ENCODE measurements at places on chromosomes 3 and 15. TPM values are rescaled to one million over a fixed set of nuclear protein-coding genes. Genes with fewer than 3 reads are reported as not detected.

- no peak for DNase-seq
Measured at GRCh38 chr3:129463094-129463493, 23.1 kb downstream of the IFT122 start.

DNA sequence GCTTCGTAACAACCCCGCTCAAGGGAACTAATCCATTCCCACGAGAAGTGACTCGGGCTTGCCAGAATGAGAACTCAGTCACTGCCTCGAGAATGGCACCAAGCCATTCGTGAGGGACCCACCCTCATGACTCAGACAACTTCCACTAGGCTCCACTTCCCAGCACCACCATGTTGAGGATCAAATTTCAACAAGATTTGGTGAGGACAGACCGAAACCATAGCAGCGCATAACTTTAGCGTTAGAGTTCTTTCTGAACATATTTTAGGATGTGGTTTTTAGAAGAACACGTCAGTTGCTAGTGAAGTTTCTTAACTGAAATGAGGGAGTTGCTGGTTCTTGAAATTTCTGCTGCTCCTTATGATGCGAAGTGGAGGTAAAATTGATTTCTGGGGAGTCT lies 13.5 kb downstream of the PTPRG start:
- DNase-seq = peak; percentile 93

GOLGB1 gene
- 24.4 TPM for total RNA-seq

- DNase-seq = peak; percentile 80
Measured at GRCh38 chr3:11118181-11118682, 36.1 kb upstream of the HRH1 start.

- no peak for DNase-seq
Measured at GRCh38 chr3:164278550-164278949, 799.7 kb downstream of the SI start.

CLCN2 gene
- total RNA-seq = 8.8 TPM

CAV3 gene
- total RNA-seq = 0.24 TPM

- DNase-seq = no peak
Measured at GRCh38 chr3:2554656-2555055, 456.0 kb downstream of the CNTN4 start.

DNA sequence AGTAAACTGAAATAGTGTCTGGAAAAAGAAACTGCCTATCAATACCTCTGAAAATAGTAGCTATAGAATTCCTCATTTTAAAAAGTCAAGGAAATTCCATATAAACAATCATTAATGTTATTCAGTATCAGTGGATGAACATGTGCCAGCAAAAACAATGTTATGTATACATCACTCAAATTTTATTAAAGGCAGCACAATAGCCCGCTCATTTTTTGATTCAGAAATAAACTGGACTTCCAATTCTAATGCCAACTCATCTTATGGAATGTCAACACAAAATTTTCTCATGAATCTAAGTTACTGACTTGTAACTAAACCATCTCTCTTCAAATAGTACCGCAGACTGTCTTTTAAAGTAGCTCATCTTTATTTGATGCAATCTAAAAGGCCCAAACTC lies 19.0 kb downstream of the THBS1 start:
- DNase-seq = no peak

DNA sequence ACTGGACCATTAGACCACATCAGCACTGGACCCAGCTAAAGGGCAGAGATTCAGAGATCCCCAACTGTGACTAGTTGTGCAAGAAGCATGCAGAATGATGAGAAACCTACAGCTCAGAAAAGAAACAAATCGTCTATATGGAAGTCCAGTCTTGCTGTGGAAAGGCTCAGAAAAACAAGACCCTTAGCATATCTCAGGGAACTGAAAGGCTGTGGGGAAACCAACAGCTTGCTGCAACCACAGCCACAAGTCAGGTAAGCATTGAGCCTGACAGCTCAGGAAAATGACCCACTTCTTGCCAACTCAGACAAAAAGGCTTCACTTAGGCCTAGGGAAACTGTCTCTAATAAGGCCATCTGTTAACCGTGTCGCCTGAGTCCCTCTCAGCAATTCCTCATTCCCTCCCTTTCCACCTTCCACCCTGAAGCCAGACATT lies 145.6 kb downstream of the LSAMP start:
- DNase-seq = no peak

GRCh38 chr15:99051308-99051707 lies 43.7 kb upstream of the PGPEP1L start:
- DNase-seq = no peak

PRTG gene
- total RNA-seq = 8.7 TPM

- no peak for DNase-seq
Measured at GRCh38 chr3:105907777-105908176, 39.0 kb upstream of the CBLB start.

DNA sequence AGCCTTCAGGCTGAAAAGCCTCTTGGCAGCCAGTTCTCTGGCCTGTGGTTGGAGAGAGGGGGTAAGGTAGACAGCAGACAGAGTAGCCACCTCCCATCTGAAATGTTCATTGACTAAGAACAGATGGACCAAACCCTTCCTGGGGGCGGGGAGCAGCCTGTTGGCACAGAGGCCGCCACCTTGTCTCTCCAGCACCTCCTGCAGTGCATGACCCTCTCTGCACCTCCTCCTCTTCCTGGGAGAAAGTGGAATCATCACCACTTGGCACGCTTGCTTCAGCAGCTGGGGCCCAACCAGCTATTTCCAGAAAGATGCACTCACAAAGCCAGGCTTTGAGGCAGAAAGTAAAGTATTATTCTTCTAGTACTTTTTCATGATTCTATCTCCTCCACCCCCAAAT lies 313.4 kb upstream of the CHRM5 start:
- DNase-seq = peak; percentile 2

DNA sequence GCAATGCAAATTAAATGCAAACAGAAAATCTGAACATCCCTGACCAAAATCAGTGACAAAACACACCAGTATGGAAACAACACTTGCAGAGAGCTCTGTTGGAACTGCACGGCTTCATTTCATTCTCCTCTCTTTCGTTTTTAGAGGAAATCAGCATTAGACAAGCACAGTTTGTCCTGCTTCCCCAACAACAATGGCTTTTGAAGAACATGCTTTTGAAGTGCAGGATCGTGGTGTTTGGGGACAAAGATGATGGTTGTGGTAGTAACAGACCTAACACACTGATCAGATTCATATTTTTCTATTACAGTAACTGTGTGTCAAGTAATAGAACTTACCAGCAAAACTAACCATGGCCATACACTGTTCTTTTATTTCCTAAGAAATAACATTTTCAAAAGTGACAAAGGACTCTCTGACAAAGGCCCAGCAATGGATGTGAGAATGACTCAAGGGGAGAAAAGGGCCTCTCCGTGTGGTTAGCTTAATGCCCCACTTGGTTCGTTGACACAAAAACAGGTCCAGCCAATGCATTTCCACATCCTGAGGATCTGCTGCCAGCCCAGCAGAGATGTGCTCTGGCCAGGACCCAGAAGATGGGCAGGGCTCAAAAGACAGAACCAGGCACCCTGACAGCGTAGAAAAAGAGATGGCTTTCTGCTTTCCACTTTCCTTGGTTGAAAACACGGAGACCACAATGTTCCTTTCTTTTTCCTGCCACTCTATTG lies 84.1 kb downstream of the CCNL1 start:
- no peak for DNase-seq

DNA sequence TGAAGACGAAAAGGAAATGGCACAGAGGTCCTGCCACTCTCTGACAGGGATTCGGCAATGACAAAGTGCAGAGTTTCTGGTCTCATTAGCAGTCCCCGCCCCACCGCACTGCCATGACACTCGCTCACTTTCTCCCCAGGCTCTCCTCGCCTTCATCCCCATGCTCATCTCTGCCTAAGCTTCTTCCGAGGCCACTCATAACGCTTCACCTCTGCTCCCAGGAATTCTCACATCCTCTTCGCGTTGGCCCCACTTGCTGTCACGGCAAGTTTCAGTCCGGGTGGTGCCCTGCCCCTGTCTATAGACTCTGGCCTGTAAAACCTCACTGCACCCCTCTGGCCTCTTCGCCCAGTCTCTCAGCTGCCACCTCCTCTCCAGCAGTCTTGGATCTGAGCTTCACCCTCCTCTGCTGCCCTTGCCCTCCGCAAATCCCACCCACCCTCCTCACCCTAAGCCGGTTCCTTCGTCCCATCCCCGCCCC lies 654 bp downstream of the RUBCN start:
- DNase-seq = peak; percentile 35

CIDEC gene
- not detected for total RNA-seq

- DNase-seq = no peak
Measured at GRCh38 chr3:4571690-4572334, 78.7 kb downstream of the ITPR1 start.

GALNT15 gene
- not detected for total RNA-seq

GRCh38 chr3:188978421-188979171 lies 193.2 kb upstream of the TPRG1 start:
- peak; percentile 70 for DNase-seq

SLC22A13 gene
- total RNA-seq = not detected

- DNase-seq = peak; percentile 35
Measured at GRCh38 chr3:197791892-197792647, 1.0 kb downstream of the LRCH3 start.

DNA sequence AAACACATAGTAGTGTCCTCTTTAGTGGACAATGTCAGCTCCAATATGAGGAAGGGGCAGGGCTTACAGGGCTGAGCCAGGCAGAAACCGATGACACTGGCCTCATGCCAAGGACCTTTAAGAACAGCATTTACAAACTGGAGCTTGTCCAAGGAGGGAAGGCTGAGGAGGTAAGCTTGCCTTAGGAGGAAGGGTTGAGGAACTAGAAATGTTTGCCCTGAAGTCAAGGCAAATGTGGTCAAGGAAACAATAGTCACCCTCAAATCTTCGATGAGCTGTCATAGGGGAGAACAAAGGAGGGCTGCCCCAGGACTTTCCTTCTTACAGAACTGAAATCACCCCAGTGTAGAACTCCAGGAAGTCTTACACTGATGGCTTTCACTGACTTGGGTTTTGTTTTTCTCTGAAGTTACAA lies 136.4 kb downstream of the LIPC start:
- DNase-seq = no peak

- DNase-seq = no peak
Measured at GRCh38 chr15:64029110-64029509, 17.2 kb downstream of the DAPK2 start.

VGLL3 gene
- total RNA-seq = not detected

ITIH4 gene
- total RNA-seq = 0.69 TPM

DNA sequence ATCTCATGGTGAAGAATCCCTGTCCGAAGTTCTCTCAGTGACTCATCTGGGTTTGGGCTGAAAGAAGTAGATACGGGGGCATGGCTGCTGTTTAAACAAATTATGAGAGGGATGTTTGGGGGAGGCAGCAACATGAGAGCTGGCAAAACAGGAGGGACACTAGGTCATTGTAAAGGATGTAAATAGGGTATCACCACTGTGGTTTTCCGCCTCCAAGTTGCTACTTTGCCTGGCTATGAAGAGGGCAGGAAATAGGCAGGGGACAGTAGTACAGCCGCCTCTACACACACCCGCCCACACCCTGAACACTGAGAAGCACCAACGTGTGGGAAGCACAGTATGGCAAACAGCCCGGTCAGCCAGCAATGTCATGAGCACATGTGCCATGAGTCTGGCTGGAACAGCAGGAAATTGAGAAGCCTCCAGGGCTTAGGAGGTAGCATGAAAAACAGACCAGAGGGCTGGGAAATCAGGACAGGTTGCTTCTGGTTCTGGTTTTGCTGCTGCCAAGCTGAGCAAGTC lies 17.1 kb downstream of the HEXA start:
- peak; percentile 69 for DNase-seq

- no peak for DNase-seq
Measured at GRCh38 chr15:67157521-67158252, 92.3 kb downstream of the SMAD3 start.

DNA sequence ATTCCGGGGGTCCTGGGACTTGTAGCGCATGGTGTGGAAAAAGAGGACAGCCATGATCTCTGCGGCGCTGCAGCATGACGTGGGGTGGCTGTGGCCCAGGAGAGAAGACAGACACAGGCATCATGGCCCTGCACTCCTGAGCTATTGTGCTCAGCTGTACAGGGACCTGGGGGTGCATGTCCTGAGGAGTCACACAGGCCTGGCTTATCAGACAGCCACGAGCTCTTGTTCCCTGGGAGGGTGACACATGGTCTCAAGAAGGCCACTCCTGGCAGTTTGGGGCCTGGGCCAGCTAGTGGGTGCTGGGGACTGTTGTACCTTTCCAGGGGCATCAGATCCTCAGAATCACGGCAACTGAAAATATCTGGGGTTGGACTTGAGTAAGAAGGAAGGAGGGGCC lies 13.7 kb downstream of the TKT start:
- DNase-seq = no peak

- DNase-seq = no peak
Measured at GRCh38 chr3:116453666-116454346, 8.5 kb upstream of the LSAMP start.

CTXN2 gene
- total RNA-seq = 0.05 TPM

GRCh38 chr3:148756311-148756710 lies 58.6 kb downstream of the AGTR1 start:
- no peak for DNase-seq

GRCh38 chr15:84886211-84886983 lies 1.9 kb downstream of the SLC28A1 start:
- no peak for DNase-seq

DNA sequence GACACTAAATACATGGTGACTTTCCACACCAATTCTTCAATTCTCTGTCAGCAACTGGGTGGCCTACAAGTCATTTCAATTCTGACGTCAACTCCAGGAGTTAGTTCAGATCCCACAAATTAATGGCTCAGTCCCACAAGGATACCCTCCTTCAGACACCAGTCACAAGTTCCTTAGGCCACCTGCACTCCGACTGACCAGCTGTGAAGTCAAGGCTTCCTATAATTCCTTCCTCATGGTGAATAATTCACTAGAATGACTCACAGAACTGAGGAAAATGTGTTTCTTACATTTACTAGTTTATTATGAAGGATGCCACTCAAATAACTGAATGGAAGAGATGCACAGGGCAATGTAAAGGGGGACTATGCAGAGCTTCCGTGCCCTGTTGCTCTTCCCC lies 6.3 kb upstream of the PIAS1 start:
- no peak for DNase-seq

Measured in A172 (cell line).